Aortic smooth muscle cell (primary cell): ENCODE measurements at places on chromosomes 1 and 21. TPM values are rescaled to one million over a fixed set of nuclear protein-coding genes. Genes with fewer than 3 reads are reported as not detected.

Gene ELAVL4
- not detected in 2 replicates for total RNA-seq

Gene RXRG
- 0.13 TPM in 1 of 2 replicates, not detected in the other for total RNA-seq

Gene GPA33
- not detected in 2 replicates for total RNA-seq

Gene DISP3
- not detected in 2 replicates for total RNA-seq

Gene TSPAN1
- total RNA-seq, result 0.79 and 1.6 TPM in 2 replicates

Gene KIF26B
- total RNA-seq, result under 0.01 and 0.19 TPM in 2 replicates
